ENCODE measurements at places on chromosomes 11 and 22.

DNA sequence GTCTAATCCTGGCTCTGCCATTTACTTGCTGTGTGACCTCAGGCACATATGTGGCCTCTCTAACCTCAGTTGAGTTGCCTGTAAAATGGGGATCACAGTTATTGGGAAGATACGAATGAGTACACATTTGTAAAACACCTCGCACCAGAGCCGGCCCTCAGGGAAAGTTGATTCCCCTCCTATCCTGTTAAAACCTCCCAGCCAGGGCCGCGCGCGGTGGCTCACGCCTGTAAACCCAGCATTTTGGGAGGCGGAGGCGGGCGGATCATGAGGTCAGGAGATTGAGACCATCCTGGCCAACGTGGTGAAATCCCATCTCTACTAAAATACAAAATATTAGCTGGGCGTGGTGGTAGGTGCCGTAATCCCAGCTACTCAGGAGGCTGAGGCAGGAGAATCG lies 7.8 kb upstream of the MYBPC3 start:
- no peak for DNase-seq

GRCh38 chr22:42801252-42802080 lies 55.6 kb downstream of the ARFGAP3 start:
- no peak for DNase-seq

- no peak for DNase-seq
Measured at GRCh38 chr11:113531575-113532451, 56.6 kb upstream of the DRD2 start.

DNA sequence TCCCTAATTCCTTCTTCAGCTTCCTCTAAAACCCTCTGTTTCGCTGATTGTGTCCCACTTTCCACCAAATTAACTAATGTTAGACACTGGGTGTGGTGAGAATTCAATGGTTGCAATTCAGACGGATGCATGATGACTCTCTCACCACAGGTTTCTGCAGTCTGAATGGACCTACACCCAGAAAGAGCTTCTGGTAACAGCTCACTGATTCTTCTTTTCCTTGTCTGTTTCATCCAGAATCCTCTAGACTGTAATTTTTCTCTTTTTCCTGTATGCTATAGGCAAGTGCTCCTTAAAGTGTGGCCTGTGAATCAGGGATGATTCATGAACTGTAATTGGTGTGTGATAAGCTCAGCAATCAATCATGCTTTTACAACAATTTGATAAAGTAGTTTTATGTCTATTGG lies 18.1 kb downstream of the MMP10 start:
- DNase-seq = peak; percentile 42

DNA sequence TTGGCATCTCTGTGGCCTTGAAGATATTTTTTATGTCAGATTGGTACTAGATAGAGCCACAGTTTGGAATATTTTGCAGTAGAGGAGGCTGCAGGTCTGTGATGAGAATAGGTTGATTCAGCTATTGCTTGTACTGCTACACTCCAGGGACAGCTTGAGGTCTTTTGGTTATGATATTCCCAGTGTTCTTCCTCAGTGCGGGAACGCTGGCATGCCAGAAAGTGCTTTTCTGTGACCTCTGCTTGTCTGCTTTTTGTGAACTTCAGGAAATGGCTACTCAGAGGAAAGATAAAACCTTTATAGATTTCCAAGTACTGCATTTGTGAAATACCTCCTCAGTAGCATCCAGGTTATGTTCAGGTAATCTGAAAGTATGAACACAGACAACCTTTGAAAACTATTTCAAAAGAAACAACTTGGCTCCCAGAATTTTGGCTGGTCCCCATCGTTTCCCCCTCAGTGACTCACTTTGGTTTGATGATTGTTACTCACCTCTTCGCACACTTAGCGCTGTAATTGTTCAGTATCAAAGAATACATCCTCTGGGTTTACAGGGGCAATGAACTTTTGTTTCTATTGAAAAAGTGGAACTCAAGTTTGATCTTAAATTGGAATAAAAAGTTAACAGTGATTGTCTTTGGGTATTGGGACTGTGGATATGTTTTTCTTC lies 191.4 kb downstream of the HIPK3 start:
- DNase-seq = no peak

GRCh38 chr11:119318240-119319135 lies 1.6 kb upstream of the MCAM start:
- DNase-seq = peak; percentile 61

DNA sequence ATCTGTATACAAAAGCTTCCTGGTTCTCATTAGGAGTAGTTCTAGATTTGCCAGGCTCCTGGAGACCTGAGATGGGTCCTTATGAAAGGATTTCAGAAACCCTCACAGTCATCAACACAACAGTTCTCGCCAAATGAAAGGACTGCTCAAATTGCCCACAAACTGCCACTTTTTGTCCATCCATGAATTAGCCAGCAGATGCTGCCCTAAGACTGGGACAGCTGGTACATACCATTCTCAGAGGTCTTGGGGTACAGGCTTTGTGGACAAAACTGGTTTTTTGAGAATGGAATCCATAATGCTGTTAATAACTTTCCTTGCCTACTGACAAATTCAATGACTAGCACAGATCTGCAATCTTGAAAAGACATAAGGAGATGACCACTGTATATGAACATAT lies 23.4 kb upstream of the BDNF start:
- DNase-seq = no peak

GRCh38 chr11:99020352-99021225 lies at the start of gene CNTN5:
Gene CNTN5, plus strand, starts transcription at chr11:99020949.
- DNase-seq = peak; percentile 47

- DNase-seq = peak; percentile 50
Measured at GRCh38 chr22:37020192-37020479, 594 bp downstream of the MPST start.

DNA sequence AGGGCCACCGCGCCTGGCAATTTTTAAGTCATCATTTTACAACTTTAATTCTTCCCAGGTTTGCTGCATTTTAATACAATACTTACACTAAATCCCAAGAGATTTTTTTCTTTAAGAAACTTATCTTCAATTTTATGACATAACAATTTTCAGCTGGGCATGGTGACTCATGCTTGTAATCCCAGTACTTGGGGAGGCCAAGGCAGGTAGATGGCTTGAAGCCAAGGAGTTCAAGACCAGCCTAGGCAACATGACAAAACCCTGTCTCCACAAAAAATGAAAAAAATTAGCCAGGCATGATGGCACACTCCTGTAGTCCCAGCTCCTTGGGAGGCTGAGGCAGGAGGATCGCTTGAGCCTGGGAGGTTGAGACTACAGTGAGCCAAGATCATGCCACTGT lies 38.8 kb downstream of the CLDN25 start:
- no peak for DNase-seq

- DNase-seq = no peak
Measured at GRCh38 chr11:77515063-77515462, 41.2 kb upstream of the PAK1 start.

GRCh38 chr11:61955422-61956135 lies 5.4 kb downstream of the BEST1 start:
- no peak for DNase-seq

- no peak for DNase-seq
Measured at GRCh38 chr11:1785749-1786413, 22.2 kb upstream of the CTSD start.

- peak; percentile 91 for DNase-seq
Measured at GRCh38 chr11:65493367-65494176, 5.3 kb upstream of the MALAT1 start.

DNA sequence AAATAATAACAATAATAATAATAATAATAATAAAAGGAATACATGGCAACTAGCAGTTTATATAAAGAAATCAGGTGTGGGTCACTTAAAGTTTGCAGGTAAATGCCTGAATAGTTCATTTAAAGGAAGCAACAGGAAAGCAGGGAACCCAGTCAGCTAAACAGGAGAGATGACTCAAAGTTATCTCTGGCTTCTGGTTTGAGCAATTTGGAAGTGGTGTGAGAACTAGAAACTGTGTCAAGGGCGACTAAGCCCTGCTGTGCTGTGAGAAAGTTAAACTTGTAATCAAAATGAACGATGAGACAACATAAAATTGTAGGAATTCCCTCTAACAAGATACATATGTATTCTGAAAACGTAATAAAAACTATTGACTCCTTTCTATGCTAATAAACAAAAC lies 35.5 kb downstream of the SLC22A9 start:
- DNase-seq = no peak

- DNase-seq = no peak
Measured at GRCh38 chr11:98243897-98244296, 776.9 kb upstream of the CNTN5 start.

GRCh38 chr22:39990686-39991085 lies 4.1 kb upstream of the FAM83F start:
- DNase-seq = no peak

DNA sequence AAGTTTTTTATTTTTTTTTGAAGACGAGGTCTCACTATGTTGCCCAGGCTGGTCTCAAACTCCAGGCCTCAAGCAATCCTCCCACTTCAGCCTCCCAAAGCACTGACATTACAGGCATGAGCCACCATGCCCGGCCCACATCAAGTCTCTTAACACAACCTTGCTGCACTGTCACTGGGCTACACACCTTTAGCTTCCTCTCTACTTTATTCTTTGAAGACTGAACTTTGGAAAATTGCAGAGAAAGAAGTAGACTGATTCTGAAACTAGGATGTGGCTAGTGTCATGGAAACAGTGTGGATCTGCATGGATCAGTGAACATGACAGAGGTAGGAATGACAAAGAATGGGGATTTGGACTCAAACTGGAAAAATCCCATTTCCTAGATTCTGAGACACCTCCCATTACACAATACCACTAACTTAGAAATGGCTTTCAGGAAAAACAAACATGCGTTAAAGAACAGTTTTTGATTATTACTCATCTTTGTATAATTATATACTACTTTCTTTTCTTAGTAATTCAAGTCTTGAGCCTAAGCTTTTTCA lies 99.6 kb upstream of the SPON1 start:
- DNase-seq = no peak

GRCh38 chr11:3865388-3866193 lies 10.1 kb downstream of the STIM1 start:
- DNase-seq = peak; percentile 60

GRCh38 chr11:75142714-75143419 lies 8.0 kb upstream of the SLCO2B1 start:
- peak; percentile 94 for DNase-seq

DNA sequence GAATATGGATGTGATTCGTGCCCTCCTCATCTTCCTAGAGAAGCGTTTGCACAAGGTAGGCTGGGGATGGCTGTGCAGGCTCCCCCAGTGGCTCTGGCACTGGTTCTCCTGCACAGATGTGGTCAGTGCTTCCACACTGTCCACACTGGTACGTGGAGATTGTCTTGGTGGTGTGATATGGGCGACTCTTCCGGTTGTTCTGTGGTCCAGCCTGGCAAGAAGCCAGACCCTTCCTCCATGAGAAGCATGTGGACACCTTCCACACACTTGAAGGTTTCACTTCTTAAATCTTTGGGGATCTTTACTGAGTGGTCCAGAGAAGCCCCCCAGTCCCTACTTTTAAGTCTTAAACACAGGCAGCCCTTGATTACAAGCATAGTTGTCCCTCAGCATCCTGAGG lies 3.8 kb downstream of the RIC8A start:
- DNase-seq = no peak

- no peak for DNase-seq
Measured at GRCh38 chr11:32307913-32308312, 127.4 kb downstream of the WT1 start.

GRCh38 chr11:14609902-14610301 lies 33.7 kb upstream of the PDE3B start:
- no peak for DNase-seq

GRCh38 chr22:22787786-22788459 lies 99.7 kb upstream of the IGLL5 start:
- DNase-seq = peak; percentile 11

GRCh38 chr11:111018566-111018965 lies 227.0 kb upstream of the POU2AF2 start:
- peak; percentile 27 for DNase-seq

DNA sequence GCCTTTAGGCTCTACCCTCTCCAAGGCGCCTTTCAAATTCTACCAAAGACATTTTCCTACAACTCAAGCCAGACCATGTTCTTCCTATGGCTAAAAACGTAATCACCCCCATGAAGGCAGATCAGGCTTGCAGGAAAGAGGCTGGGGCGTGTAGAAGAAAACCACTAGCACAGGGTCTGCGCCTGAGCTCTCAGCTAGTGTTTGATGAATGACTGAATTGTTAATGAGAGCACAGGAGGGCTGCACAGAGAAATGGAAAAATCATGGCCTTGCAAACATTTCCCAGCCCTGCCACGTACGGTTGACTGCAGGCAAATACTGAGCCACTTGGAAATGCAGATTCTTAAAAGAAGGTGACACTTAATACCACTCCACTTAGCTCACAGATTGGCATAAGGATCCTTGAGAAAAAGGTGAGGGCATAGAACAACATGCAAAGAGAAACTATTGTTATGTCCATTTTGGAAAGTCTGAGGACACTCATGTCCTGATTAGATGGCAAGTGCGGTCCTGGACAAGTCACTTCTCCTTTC lies 148.6 kb downstream of the NXPE2 start:
- no peak for DNase-seq

GRCh38 chr11:59115553-59115952 lies 8.5 kb downstream of the FAM111B start:
- DNase-seq = no peak

DNA sequence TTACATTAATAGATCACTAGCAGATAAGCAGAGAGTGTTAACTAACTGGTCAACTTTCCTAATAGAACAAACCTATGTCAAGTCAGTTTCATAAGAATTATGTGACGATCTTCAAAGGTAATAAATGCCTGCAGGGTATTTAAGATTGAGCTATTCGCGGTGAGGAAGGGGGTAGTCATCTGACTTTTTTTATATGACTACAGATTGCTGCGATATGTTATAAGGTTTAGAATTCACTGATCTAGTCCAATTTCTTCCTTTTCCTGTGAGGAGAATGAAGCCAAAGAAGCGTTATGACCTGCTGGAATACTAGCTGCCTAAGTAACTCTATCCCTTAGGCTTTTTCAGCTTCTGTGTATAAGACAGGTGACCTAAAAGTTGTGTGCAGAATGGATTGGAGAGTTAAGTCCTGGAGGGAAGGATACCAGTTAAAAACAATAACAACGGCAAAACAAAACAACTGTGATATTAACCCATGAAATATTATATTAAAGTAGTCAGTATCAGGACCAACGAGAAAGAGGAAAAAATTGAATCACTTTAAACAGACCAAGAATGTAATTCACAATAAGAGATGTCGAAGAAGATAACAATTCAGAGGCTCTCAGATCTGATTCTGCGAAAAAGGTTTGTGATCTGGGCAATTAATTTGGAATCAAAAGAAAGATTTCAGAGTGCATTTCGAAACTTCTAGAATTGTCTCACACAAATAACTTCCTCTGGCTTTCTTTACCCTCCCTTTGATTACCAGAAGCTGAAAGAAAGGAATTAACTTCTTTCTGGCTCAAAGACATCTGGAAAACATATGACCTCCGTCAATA lies 630 bp downstream of the CASP4 start:
- DNase-seq = peak; percentile 3

- DNase-seq = no peak
Measured at GRCh38 chr11:43923406-43924111, 18.9 kb upstream of the C11orf96 start.

GRCh38 chr11:120078397-120078796 lies 59.5 kb downstream of the TRIM29 start:
- DNase-seq = no peak

GRCh38 chr22:28024422-28024888 lies 105.4 kb upstream of the PITPNB start:
- no peak for DNase-seq

All from astrocyte of the spinal cord (primary cell).